Stimulated activated CD8-positive, alpha-beta memory T cell treated with anti-CD3 and anti-CD28 coated beads, Interleukin-2, amount 100 ng/mL, for 1 hour (primary cell): ENCODE measurements at places on chromosomes 3 and 15.

DNA sequence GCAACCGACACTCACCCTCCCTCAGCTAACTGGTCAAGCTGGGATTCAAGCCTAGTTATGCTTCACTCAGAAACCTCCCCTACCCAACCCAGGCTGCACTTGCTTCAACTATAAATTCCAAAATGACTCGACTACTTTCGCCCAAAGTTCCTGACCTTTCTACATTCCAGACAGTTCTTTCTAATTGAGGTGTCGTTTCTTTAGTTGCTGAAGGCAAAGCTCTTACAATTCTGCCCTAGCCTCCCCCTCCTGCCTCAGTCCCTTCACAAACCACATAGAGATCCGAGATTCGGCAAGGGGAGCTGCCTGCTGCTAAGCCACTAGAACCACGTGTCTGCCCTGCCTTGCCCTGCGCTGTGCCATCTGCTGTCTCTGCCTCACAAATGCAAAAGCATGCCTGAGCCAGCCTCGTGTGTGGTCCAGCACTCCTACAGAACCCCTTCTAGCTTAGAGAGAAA lies 74.7 kb upstream of the SH3GL3 start:
- no peak for DNase-seq

DNA sequence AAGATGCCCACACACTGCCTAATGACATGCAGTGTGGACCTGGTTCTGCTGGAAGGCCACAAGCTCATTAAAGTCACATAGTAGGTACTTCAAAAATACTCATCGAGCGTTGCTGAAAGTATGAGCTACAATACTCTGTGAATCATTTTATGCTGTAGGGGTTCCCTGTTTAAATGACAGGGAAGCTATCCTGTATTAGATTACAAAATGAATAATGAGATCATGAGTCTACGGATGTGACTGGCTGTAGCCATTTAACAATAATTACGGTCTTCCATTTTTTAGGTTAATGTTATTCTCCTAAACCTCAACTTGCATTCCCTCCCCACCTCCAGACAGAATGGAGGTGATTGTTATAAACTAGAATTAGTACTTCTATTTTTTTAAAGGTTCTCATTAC lies 128.2 kb upstream of the FAM3D start:
- DNase-seq: no peak

GRCh38 chr3:160768031-160768430 lies 12.0 kb downstream of the PPM1L start:
- no peak for DNase-seq

DNA sequence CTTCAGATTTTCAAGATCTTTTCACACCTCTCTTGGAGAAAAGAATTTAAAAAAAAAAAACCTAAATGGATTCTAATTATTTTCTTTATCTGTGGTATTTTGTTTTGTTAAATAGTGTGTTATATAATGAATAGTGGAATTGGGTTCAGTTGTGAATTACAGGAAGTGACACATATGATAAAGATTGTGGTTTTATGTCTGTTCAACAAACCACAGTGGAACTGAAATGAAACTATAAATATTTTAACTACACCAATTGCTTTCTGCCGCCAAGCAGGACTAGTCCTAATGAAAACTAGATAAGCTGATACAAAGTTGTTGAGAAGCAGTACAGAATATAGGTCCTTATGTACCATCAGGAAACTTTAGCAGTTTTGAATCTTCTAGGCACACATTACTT lies 121.6 kb downstream of the UBE2E2 start:
- DNase-seq: no peak

DNA sequence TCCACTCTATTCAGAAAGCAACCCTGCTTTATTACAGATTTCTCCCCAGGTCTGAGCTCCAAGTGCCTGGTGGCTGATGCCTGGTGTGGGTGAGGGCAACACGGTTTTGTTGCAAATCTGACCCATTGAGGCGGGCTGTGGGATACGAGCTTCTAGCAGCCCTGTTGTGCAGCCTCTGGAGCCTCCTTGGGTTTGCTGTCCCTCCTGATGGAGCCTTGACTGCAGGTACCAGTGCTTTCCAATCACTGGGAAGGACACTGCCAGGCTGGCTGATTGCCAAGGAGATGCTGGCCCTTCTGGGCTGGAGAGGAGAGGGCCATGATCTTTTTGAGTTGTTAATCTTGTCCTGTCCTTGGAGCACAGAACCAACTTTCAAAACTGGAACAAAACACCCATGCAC lies 151.0 kb upstream of the RGMA start:
- no peak for DNase-seq

DNA sequence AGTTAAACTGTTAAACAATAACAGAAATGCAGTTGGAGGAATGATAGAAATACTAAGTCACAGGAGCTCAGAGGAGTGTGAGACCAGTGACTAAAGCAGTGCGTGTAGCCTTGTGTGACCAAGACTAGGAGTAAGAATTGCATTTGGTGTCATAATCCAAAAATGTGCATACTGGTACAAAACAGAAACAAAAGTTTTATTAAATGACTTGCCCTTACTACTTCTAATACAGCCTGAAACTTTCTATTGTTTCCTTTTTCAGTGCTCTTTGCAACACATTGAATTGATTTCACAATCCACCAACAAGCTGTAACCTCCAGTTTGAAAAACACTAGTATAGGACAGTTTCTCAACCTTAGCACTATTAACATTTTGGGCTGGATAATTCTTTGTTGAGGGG lies 17.1 kb downstream of the SNX1 start:
- no peak for DNase-seq

GRCh38 chr3:108387063-108387462 lies 90.7 kb downstream of the HHLA2 start:
- DNase-seq: no peak

- no peak for DNase-seq
Observed at GRCh38 chr3:144407335-144407734, 435.7 kb downstream of the DIPK2A start.

DNA sequence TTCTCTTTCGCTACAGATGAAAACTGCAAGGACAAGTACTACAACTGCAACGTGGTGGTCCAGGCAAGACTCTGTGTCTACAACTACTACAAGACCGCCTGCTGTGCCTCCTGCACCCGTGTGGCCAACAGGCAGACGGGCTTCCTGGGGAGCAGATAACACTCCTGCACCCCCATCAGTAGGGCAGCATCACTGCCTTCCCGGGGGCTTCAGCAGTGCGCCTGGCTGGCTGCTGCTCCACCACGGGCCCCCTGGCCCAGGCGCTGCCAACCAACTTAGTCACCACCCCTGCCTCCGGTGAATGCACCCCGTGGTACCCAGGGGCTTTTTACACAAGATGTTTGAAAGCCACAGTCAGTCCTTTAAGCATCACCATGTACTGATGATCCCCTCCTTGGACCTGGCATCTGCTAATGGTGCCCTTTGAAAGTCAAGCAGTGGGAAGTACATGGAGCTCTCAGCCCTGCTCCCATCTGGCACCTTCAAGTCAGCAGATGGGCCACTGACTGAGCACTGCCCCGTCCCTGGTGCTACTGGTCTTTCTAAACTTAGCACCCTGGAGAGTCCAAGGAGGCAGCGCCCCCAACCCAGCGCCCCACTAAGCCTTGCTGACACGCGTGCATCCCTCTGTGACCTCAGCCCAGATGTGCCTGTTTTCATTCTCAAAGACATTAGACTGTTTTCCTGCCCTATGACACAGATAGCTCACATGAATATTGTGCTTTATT lies 33.0 kb upstream of the NR2E3 start:
- DNase-seq: no peak

DNA sequence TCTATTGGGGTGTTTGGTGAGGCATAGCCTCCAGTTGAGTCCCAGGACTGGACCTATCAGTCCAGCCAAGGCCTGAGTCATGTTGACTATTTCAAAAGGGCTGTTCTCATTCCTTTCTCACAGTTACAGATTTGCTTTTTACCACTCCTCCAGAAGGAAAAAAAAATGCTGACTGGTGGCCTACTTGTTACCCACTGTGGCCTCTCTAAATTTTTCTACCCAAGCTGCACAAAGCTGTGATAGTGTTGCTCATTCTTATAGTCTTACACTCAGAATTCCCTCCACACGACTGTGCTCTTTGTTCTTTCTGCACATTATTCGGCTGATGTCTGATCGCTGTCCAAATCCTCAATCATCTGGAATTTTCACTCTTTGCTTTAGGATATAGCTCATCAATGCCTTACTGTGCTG lies 1142.2 kb downstream of the IGSF11 start:
- no peak for DNase-seq

GRCh38 chr3:155101398-155101797 lies 21.3 kb downstream of the MME start:
- no peak for DNase-seq

DNA sequence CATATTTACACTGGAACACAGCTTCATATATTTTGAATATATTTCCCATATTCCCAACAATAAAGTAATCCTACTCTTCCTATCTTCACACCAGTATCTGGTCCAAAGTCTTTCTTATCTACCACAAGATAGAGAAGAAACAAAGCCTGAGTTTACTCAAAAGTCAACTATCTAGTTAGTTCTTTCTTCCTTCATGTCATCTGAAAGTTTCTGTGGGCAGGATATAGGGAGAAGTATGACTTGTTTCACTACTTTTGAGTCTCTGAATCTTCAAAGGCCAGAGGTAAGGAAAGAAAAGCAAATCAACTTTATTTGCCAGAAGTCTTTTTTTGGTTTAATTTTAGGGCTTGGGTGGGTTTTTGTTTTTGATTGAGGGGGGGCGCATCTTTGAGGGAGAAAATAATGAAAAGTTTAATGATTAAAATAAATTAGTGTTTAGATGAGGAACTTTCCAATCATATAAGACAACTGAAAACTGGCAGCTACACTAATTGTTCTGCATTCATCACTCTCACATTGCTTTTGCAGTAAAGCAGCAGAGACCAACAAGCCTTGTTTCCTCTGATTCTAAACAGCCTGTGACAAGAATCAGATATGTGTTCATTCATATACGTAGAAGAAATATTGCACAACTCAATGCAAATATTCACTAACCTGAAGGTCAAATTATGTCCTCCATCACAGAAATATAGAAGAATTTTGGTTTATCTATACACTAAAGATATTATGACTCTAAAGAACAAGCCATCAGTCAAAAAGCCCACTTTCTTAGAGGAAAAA lies 421.4 kb downstream of the SHQ1 start:
- no peak for DNase-seq

GRCh38 chr3:51875501-51875900 lies at the start of gene IQCF5:
Gene IQCF5, minus strand, starts transcription at chr3:51875601. Its CDS starts 70 bp downstream, at chr3:51875531.
- no peak for DNase-seq

- no peak for DNase-seq
Observed at GRCh38 chr3:192818126-192818525, 90.8 kb upstream of the FGF12 start.

- DNase-seq: no peak
Observed at GRCh38 chr3:112376992-112377391, 44.0 kb downstream of the CD200 start.

- no peak for DNase-seq
Observed at GRCh38 chr3:184171562-184171961, 3.1 kb upstream of the AP2M1 start.

DNA sequence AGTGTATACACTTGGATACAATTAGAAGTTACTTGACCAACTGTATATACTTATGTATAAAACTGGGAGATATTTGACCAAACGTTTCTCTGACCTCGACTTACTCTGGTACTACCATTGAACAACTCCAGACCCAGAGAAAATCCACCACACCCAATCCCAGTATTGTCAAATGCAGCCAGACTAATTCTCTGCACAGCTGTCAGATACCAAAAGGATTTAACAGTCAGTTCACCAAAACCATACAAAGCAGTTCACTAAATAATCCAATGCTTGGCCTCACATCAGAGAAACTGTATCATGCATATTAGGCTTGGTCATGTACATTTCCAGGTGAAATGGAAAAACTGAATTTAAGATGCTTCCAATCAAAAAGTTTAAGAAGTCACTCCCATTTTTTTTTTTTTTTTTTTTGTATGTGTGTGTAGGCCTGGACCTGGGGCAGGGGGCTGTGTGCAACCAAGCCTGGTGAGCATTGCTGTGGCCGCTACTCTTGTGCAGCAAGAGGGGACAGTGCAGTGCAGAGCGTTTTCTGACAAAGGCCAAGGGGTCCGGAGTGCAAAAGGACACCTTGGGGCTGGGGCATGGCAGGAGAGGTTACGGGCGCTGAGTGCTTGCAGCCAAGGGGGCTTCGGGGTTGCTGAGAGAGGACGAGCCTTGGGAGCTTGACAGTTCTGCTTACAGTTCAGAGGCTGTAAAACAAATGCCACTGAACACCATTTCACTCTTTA lies 1.4 kb downstream of the TOMM70 start:
- no peak for DNase-seq

- DNase-seq: no peak
Observed at GRCh38 chr15:27070841-27071240, 99.9 kb downstream of the GABRG3 start.

- DNase-seq: no peak
Observed at GRCh38 chr3:111944372-111944771, 34.5 kb upstream of the ABHD10 start.

GRCh38 chr3:89326997-89327396 lies 219.6 kb downstream of the EPHA3 start:
- no peak for DNase-seq

DNA sequence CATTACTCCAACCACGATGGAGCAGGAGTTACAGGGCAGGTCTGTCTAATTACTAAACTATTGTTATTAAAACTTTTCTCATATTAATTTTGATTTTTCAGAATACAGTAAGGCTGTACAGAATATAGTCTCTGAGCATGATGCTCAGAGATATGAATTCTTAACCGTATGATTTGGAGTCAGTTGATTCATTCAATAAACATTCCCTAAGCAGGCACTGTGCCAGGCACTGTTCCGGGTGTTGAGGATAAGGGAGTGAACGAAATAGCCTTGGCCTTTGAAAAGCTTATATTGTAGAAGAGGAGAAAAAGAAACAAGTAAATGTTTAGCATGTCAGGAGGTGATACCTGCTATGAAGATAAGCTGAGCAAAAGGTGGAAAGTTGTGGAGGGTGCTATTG lies 187.3 kb downstream of the KCNAB1 start:
- no peak for DNase-seq

GRCh38 chr3:184382326-184383032 lies 2.6 kb downstream of the CHRD start:
- DNase-seq: no peak

GRCh38 chr3:54347060-54347459 lies 224.7 kb downstream of the CACNA2D3 start:
- no peak for DNase-seq

DNA sequence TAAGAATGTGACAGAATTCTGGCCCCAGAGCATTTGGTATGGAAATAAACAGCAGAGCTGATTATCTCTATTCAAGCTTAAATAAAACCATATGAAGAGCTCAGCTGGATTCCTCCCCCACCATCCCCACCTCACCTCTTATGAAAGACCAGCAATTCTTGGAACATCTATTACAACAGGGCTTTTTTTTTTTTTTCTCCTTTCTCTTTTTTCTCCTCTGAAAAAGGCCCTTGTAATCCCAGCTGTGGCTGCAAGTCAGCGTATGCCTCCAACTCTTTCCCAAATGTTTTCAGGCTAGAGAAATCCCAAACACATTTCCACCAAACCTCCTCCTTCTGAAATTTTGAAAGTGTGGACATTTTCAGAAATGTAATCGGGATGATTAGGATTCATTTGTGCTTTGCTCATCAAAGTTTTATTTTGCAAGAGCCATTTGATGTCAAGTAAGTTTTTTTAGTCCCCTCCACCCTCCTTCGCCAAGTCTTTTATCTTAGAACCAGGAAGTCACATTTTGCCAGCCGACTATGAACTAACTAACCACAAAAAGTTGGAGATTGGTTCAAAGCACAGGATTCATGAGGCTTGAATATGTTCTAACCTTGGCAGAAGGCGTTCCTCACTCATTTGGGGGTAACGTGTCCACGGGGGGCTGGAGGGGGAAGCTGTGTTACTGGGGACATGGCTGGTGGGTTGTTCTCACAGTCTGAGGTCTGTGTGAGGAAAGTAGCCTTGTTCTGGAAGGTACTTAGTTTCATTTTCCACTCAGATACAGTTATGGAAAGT lies 142.0 kb upstream of the PDZRN3 start:
- DNase-seq: no peak
